ENCODE measurements at places on chromosomes 3 and 15.

DNA sequence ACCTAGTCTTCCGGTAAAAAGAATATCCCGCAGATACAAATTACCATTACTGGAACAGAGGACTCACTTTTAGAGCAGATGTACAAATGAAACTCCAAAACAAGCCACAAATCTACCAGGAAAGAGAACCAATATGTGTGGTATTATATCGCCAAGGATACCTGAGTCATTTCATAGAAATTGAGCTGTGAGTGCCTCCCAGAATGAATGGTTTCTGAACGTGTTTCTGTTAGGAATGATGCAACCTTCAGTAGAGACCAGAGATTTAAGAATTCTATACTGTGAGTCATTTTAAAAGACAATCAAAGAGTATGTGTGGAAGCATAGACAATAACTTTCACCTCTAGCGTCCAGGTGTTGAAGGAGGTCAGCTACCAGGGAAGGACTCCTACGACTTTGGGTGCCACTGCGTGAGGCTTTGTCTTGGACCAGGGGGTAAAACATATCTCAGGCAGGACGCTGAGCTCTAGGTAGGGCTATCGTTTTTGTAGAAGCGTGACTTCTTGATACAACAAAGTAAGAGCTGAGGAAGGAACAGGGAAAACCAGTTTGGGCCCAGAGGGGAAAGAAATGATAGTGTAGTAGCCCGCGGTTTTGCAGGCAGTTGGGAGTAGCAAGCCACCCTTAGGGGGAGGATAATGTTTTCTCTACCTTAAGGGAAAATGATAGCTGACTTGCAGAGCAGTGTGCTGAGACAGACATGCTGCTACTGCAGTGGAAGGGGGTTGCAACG, 210.4 kb downstream of the TP63 start:
- ATAC-seq: peak; percentile 88

GRCh38 chr3:156040041-156040440, 80.3 kb upstream of the KCNAB1 start:
- ATAC-seq: no peak

DNA sequence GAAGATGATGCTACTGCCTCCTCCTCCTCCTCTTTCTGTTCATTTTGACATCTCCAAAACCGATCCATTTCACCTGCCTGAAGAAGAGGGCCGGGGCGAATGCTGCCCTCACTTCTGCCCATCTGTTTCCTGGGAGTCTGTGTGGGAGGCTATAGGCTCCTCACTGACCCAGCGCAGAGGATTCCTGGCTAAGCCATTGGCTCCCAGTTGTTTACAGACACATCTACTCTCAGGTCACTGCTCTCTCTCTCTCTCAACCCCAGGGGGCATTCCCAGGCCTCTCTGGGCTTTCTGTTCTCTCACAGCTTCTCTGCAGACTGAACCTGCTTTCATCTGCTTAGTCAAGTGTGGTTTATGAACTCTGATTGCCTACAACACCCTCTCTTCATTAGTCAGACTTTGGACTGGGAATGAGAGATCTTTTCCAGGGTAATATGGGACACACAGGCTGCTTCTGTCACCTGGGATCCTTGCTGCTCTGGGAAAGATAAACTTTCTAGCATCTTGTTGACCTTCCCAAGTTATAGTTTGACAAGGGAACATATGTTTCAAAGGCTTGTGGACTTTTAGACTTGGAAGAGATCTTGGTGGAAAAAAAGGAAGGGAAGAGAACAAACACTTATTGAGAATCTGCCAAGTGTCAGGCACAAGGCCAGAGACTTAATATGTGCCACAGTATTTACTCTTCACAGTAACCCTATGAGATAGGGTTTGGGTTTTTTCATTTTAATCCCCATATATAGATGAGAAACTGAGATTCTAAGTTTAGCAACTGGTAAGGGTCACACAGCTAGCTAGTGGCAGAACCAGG, 30.2 kb upstream of the USP3 start:
- ATAC-seq: peak; percentile 86

DNA sequence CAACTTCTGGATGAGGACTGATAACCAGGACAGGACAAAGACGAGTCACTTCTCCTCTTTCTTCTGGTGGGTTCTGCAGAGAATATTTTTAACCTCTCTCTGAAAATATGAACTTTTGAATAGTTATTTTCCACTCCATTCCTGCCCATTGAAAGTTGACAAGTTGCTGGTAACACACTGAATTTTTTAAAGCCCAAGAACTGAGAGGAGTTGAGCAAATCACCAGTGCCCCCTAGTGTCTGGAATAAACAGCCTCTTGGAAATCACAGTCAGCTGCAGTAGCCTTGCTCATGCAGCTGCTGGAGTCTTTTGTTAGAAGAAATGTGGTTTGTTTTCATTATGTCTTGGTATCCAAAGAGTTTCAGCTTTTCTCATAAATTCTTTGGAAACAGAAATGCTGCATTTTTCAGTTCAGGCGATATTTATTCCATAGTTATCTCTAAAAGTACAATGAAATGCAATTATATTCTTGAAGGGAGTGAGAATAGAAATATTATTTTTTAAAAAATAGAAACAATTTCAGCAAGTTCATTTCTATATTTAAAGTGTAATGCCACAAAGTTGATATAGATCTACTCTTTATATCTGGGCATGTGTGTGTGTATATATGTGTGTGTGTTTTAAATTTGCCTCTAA, 741.0 kb upstream of the CBLB start:
- peak; percentile 79 for ATAC-seq

DNA sequence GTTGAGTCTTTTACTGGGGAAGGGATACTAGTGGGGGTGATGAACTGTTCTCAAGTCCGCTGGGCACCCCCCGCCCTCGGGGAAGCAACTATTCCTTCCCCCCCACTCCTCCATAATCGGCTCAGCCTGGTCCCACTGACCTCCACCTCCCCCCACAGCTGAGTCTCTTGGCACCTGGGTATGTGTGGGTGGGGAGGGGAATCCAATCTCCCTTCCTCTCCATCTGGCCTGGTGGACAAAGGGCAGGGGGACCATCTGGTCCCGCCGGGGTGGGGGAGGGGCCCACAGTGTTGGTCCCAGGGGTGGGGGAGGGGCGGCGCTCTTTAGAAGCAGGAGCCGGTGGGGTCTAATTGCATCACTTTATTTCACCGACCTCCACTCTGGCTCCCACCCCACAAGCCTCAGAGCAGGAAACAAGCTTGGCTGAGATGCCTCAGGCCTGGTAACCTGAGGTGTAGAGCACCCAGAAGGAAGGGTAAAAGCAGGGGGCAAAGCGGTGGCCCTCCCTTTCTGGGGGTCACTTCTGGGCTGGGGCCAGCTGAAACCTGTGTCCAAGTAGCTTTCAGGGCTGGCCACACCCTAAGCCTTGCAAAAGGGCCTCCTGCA, 1.0 kb upstream of the PCBP4 start:
- ATAC-seq: no peak

- ATAC-seq: no peak
Measured at GRCh38 chr3:9721015-9721699, 10.4 kb upstream of the BRPF1 start.

DNA sequence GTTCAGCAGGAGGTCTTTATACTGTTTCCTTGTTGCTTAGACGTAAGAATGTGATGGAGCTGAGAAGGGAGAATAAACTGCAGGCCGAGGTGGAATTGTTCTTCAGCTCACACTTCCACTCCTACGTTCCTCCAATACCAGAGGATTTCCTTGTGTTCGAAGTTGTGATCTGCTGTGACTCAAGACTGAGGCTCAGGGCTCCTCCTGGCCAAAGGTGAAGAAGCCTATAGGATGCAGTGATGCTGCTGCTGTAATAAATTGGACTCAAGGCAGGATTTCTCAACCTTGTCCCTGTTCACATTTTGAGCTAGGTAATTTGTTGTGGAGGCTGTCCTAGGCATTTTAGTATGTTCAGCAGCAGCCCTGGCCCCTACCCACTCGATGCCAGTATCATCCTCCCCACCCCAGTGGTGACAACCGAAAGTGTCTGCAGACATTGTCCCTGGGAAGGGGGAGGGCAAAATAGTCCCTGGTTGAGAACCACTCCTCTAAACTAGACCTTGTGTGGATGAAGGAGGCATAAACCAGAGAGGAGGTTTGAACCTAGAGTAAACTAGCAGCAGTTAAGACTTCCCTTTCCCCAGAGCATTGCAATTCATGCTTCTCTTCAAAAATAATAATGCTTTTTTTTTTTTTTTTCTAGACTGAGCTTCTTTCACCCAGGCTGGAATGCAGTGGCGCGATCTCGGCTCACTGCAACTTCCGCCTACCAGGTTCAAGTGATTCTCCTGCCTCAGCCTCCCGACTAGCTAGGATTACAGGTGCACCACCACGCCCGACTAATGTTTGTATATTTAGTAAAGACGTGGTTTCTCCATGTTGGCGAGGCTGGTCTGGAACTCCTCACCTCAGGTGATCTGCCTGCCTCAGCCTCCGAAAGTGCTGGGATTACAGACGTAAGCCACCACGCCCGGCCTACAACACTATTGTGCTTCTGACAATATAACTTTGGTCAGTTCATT, 11.1 kb downstream of the RAP2B start:
- ATAC-seq: no peak

- ATAC-seq: no peak
Measured at GRCh38 chr15:73009066-73010056, 42.9 kb upstream of the NEO1 start.

DNA sequence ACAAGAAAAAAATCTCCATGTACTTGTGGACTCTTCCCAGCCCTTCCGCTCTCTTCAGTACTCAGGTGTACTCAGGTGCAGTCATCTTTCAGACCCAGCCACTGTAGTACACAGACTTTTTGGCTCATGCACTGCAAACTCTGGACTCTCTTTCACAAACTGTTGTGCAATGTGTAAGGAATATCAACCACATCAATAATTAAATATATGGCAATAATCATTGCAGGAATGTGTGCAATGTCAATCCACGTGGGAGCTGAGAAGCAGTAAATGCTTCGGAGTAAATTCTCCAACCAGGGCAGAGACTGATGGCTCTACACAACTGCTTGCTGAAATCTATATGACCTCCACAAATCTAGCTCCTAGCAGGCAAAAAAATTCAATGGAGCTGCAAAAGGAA, 287.3 kb upstream of the COL8A1 start:
- no peak for ATAC-seq

GRCh38 chr3:134628884-134629283, 21.9 kb downstream of the KY start:
- no peak for ATAC-seq
